ENCODE measurements at places on chromosomes 4 and X. TPM values are rescaled to one million over a fixed set of nuclear protein-coding genes. Genes with fewer than 3 reads are reported as not detected.

GRCh38 chr4:25437926-25438325 lies 60.9 kb downstream of the ANAPC4 start:
- no peak for DNase-seq

- DNase-seq, result no peak
Measured at GRCh38 chrX:2697306-2697705, 6.2 kb downstream of the CD99 start.

DNA sequence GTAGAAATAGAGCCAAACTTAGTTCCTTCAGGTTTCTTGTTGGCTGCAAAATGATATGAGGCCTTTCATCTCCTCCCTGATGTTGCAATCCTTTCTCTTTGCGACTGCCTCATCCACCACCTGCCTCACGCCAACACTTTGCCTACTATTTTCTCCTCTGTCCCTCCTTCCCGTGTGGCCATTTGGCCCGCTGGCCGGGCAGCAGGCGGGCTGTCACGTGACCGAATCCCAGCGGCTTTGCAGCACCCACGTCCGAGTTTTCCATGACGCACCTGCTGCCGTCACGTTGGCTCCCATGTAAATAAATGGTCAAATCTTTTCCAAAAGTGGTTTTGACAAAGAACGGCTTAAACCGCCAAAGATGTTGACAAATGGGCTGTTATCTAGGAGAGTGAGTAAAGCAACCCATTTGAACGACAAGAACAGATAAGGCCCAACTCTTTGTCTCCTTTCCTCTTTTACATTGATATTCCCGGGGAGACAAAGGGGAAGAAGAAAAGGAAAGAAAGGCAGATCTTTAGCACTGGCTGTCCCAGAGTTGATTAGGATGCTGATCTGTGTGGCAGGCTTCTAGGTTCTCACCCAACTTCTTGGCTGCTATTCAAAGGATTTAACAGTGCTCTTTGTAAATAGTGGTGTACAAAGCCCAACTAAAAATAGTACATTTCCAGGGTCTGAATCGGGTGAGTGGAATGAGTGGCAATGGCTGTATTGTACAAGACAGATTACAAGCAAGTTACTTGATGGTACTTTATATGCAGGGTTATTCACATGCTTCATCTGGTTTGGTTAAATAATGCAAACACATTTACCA lies 174.2 kb upstream of the JADE1 start:
- peak; percentile 11 for DNase-seq

DNA sequence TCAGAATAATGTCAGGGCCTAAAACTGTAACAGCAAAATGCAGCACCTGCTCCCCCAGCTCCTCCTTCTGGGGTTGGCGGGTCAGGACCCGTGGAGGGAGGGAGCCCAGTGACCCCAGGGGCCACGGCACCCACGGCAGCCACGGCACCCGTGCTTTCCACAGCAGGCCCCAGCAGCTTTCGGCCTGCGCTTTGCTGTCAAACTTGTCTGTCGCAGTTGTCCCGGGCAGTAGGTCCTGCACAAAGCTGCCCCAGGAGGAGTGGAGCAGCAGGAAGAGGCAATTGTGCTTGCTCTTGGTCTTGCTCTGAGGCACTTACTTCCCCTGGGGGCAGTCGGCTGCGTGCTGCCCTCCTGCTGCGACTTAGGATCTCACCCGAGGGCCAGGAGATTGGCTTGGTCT lies 183.6 kb downstream of the AFAP1 start:
- no peak for DNase-seq

DNA sequence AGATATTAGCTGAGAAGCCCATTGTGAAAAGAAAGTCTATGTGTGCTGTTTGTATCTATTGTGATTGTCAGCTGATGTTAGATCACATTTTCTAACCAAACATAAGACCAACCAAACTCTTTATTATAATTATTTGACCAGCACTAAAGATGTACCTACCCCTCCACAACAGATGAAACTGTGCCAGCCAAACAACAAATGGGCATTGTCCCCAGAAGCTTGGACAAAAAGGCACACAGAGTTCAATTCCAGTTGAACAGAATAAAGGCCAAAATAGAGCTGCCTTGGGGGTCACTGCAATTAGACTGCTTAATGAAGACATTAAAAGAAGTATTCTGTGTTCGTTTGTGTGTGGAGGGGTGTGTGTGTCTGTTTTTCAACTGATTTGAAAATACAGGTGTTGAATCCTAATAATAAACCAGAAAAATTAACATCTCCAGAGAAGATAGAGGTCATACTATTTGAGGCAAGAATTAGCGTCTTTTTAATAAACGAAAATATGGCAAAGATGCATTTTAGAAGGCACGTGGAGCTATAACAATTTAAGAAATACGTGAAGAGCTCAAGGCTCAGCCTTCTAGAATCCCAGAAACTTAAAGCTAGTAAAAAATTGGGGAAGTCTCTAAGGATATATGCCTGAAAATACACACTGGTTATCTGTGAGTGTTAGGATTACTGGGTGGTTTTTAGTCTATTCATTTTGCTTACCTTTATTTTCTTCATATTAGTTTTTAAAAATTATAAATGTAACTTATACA lies 2.2 kb downstream of the SPP1 start:
- DNase-seq, result no peak

DNA sequence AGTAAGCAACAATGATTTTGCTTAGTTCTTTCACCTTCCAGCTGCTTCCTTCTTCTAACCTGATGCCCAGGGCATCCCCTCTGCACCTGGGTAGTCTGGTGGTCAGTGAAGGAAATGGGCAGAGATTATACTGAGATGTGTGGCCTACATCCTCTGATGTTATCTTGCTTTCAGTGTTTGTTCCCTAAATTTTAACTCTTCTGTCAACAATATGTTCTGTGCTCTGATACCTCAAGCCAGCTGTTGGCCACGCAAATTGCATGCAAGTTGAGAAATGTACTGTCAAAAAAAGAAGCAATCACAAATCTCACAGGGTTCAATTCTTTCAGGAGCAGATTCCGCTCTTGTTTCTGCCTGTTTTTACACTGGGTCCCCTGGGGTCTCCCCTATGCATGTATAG lies 73.8 kb downstream of the FBXW7 start:
- no peak for DNase-seq

DNA sequence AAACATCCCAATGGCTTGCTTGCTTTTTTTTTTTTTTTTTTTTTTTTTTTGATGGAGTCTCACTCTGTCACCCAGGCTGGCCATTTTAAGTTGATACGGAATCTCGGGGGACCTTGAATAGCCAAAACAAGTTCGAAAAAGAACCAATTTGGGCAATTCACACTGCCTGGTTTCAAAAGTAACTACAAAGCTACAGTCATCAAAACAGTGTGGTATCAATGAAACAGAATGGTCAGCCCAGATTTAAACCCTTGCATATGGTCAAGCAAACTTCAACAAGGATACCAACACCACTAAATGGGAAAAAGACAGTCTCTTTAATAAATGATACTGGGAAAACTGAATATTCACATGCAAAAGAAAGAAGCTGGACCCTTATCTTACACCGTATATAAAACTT lies 41.8 kb downstream of the BRCC3 start:
- DNase-seq, result no peak

GRCh38 chrX:17403972-17404371 lies 29.0 kb downstream of the NHS start:
- no peak for DNase-seq

DNA sequence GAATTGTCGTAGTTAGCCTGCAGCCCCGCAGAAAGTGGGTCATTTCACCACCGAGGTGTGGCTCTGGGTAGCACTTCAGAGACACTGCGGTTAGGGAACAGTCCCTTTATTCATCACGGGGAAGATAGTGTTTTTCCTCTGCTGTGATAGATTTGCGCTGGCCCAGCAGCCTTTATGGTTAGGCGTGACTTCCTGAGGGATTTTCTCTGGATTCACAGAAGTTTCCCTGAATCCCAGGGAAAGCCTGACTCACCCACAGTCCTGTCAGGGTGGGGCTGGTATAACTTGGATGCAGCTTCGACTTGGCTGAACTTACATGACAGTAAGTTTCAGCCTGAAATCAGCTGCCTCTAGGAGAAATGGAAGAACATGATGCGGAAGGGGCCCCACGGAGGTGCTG lies 196.3 kb upstream of the HHIP start:
- DNase-seq, result no peak

DNA sequence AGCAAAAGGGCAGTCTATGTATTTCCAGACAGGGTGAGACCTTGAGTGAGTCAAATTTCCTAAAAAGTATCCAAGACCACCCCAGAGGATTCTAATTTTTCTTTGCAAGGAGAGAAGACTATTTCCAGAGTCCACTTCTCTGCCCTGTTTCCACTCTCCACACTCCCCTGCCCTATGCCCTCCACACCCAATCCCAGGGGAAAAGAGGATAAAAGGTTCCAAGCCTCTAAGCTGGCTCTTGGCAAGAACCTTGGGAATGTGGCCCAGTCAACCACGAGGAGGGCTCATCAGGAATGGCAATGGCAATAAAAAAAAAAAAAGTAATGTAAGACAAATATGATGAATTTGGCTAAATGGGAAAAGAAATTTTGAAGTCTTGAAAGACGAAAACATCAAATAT lies 65.9 kb downstream of the SRPX start:
- DNase-seq, result no peak

GRCh38 chrX:39211501-39211900 lies 410.2 kb downstream of the MID1IP1 start:
- DNase-seq, result no peak

GRCh38 chr4:147923854-147924253 lies 192.0 kb downstream of the ARHGAP10 start:
- DNase-seq, result no peak

- no peak for DNase-seq
Measured at GRCh38 chr4:189098932-189099696, 841.6 kb upstream of the FRG1 start.

DNA sequence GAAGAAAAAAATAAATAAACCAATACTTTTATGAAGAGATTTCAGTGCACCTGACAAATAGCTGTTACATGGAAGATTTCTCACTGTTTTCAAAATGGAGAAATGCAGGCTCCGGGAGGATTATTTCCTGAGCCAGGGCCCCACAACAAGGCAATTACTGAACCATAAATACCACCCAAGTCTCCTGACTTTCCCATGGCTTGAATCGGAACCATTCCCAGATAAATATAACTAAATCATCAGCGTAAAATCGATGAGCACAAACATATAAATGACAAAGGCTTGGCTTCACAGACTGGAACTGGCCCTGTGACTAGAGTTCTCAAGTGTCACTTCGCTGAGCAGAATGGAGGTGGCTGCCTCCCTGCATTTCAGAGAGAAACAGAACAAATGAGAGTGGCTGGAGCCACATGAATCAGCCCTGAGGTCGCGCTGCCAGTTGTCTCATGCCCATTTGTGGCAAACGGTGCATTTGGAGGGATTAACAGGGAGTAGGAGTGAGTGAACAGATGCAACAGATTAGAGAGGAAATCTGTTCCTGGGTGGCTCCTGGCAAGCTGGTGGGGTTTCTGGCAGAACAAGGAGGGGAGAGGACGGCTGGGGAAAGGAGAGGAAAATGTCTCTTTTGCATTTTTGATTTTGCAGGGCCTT lies 57.3 kb upstream of the STIM2 start:
- peak; percentile 82 for DNase-seq

- no peak for DNase-seq
Measured at GRCh38 chrX:139828033-139828432, 104.8 kb downstream of the ATP11C start.

DNA sequence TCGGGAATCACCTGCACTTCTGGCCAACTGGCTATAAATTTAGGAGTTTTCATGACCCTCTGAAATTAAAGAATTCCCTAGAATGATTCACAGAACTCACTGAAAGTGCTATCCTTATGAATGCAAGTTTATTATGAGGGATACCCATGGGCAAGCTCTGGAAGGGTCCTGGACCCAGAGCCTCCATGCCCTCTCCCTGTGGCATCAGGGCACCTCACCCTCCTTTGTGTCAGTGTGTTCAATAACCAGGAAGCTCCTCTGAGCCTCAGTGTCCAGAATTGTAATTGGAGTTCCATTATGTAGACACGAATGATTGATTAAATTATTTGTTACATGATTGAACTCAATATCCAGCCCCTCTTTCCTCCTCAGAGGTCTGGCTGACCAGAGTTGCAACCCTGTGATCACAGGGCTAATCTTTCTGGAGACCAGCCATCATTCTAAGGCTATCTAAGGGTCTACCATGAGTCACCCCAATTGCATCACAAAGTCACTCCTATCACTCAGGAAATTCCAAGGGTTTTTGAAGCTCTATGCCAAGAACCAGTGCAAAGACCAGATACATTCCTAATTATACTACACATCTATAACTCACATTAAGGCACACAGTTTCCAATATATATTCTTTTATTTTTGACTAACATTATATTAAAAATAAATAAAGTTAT lies 8.9 kb downstream of the ANXA3 start:
- no peak for DNase-seq

GRCh38 chr4:55758570-55758969 lies 61.0 kb upstream of the EXOC1L start:
- peak; percentile 69 for DNase-seq

GRCh38 chr4:89379511-89380044 lies 72.0 kb upstream of the GPRIN3 start:
- DNase-seq, result no peak

DNA sequence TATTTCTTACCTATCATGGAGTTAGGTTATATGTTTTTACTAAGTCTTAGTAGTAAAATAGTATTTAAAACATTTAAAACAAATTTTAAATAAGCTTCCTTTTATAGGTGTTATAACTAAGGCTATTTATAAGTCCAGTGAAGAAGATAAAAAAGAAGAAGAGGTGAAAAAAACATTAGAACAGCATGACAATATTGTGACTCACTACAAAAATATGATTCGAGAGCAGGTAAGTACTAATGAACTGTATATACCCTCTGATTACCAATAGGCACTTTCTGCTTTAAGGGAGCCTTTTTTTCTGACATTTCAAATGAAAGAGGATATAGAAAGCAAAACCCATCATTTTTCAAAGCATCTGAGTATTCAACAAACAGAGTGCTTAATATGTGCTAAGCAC lies 76.6 kb downstream of the USO1 start:
- DNase-seq, result no peak

The PDCL2 gene
- total RNA-seq, result not detected

The P2RY8 gene
- under 0.01 TPM for total RNA-seq

The HTRA3 gene
- 0.14 TPM for total RNA-seq

The F9 gene
- total RNA-seq, result not detected

The ARHGAP36 gene
- total RNA-seq, result not detected

The BEX1 gene
- 377 TPM for total RNA-seq

The MMRN1 gene
- total RNA-seq, result 225 TPM

The TNMD gene
- 3.6 TPM for total RNA-seq
